ENCODE measurements at places on chromosomes 1 and 21. TPM values are rescaled to one million over a fixed set of nuclear protein-coding genes. Genes with fewer than 3 reads are reported as not detected.

CD244 gene
- total RNA-seq: 1.8 TPM

ZC3H12A gene
- 33.8 TPM for total RNA-seq

SV2A gene
- 5.6 TPM for total RNA-seq

LAD1 gene
- total RNA-seq: not detected

C1orf87 gene
- total RNA-seq: not detected

SLC22A15 gene
- total RNA-seq: 1.2 TPM

OXCT2 gene
- total RNA-seq: 2.3 TPM

FLG2 gene
- not detected for total RNA-seq

ILDR2 gene
- total RNA-seq: 4.4 TPM

RUNX3 gene
- total RNA-seq: 241 TPM

COL11A1 gene
- total RNA-seq: not detected
